ENCODE measurements at places on chromosomes 2 and 18.

- DNase-seq, result no peak
These were observed 17.3 kb upstream of the MTX2 start for GRCh38 chr2:176251928-176252327.

DNA sequence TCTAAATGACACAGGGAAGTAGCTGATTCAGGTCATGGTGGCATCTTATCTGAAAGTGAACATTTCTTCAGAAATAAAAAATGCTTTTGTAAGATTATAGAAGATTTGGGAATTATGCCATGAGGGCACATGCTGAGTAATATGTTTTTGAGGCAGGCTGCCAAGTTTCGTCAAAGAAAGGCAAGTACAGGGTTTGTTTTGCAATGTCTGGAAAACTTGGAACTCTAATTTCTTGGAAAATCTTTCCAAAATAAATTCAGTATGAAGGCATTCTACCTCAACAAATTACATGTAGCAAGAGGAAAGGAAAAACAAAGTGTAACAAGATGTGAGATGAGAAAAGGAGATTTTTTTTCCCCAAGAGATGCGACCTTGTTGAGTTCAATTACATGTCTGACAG is 167.7 kb downstream of the PLCL1 start:
- DNase-seq, result peak; percentile 33

- no peak for DNase-seq
These were observed 36.9 kb downstream of the RAPH1 start for GRCh38 chr2:203498161-203498560.

DNA sequence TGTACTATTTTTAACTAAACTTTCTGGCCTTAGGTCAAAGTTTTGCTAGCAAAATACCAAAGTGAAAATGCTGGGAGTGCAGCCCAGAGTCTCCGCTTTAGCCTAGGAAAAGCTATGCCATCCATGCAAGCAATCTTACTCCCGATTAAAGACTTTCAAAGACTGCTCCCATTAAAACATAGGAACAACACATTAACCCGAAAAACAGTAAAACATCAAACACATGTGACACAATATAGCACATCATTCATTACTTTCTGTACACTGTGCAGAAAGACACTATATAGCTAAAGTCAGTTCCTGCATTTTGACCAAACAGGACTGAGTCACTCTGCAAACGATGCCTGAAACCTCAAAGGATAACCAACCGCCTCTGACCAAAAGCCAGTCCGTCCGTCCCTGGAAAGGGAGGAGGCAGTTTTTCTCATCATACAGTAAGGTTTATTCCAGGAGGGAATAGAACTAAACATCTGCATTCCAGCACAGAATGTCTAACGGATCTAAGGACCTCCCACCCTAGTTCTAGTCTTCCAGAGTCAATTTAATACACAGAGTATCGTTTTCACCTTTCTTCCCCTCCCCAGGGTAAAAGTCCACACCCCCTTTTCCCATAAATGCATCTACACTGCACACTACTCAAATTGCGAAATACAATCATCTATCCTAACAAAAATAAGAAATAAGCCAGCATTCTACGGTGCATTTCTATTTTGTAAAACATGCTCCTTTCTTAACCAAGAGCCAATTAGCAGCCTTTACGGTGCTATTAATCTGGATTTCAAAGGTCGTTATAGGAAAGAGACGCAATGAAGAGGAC is 1.7 kb downstream of the ROCK2 start:
- peak; percentile 58 for DNase-seq

GRCh38 chr2:6828299-6828584 is 37.5 kb downstream of the CMPK2 start:
- DNase-seq, result no peak

- peak; percentile 28 for DNase-seq
These were observed 56.2 kb upstream of the HS6ST1 start for GRCh38 chr2:128374711-128375413.

DNA sequence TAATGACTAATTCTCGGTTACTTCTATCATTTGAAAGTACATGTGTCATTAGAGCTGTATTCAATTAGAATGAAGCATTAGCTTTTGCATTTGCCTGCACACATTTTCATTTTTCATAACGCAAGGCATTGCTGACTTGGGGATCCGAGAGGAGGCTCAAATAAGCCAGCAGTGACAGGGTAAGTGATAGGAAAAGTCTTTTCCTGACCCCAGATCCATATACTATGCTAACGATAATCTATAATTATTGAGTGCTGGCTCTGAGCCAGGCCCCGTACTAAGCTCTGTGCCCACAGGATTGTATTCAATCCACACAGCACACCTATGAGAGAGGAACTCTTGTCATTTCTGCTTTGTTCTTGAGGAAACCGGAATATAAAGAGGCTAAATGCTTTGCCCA is 168.2 kb downstream of the VWC2L start:
- no peak for DNase-seq

GRCh38 chr2:56288838-56289580 is 105.2 kb downstream of the CCDC85A start:
- no peak for DNase-seq

DNA sequence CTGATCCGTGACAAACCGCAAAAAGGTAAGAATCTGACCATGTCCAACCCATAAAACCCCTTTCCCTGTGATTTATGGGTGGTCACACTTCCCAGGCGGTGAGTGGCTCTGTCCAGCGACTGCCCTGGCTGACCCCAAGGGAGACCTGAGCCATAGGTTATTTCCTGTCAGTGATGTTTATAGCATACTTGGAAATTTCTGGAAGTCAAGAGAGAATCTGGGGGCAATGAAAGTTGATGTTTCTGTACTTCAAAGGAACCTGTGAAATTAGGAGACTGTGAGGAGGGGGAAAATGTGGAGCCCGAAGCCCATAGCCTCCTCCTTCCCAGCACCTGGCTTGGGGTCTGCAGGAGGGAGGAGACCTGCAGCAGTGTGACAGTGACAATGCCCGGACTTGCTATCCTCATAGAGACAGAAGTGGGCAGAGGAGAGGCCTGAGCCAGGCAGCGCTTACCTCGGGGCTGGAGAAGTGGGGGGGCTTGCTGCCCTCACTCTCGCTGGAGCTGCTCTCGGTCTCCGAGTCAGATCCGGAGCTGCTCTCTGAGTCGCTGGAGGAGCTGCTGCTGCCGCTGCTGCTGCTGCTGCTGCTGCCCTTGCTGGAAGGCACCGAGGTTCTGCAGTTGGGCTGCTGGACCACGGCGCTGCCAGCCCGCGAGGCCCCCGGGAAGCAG is 111.3 kb upstream of the REV1 start:
- DNase-seq, result peak; percentile 43

GRCh38 chr2:51085420-51086068 is 53.6 kb upstream of the NRXN1 start:
- no peak for DNase-seq

DNA sequence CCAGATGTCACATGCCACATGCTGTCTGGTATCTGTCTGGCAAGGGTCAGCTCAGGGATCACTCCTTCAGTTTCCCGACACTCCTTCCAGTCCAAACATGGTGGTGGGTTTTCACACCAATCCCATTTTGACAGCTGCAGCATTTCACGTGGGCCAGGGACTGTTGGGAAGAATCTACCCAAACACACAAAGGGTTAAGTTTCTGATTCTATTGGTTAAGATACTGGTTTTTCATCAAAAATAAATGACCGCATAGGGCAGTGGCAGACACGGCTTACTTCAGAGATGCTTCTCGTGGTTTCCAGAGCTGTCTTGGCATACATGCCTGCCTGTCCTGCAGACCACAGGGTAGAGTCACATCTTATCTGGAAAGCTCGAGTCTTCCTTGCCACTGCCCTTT is 79.7 kb downstream of the PSMG2 start:
- DNase-seq, result no peak

DNA sequence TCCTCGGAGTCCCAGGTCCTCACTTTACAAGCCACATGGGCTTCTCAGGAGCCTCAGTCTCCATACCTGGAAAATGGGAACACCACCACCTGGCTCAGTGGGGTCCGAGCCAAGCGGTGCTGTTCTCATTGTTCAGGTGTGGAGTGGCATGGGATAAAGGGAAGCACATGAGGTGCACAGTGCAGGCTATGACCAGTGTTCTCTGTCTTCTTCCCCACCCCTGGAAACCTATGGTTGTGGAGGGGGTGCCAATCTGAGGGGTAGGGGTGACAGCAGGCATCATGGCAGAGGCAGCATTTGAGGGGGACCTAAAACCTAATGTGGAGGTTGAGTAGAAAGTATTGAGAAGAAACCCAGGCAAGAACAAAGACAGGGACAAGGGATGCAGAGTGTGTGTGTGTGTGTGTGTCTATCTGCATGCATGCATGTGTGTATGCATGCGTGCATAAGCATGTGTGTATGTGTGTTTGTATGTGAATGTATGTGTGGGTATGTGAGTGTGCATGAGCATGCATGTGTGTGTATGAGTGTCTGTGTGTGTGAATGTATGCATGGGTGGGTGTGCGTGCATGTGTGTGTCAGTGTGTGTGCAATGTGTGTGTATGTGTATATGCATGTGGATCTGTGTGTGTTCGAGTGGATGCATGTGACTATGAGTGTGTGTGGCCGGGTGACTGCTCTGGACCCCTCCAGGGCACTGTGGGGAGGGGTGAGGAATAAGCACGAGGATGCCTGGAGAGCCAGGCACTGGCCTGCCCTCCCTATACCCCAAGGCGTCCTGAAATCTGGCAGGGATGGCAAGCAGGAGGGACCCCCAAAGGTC is 4.0 kb downstream of the KIF1A start:
- DNase-seq, result peak; percentile 5
